ENCODE measurements at places on chromosomes 12 and 14. TPM values are rescaled to one million over a fixed set of nuclear protein-coding genes. Genes with fewer than 3 reads are reported as not detected.

The RFX4 gene
- not detected for total RNA-seq

The GDF3 gene
- total RNA-seq: not detected

The CRIP2 gene
- 1,081 TPM for total RNA-seq

The EFS gene
- total RNA-seq: 4.0 TPM

The RIMBP2 gene
- total RNA-seq: not detected
